ENCODE measurements at places on chromosomes 7 and 10.

GRCh38 chr7:117661328-117661727 lies 181.5 kb downstream of the CFTR start:
- no peak for DNase-seq

DNA sequence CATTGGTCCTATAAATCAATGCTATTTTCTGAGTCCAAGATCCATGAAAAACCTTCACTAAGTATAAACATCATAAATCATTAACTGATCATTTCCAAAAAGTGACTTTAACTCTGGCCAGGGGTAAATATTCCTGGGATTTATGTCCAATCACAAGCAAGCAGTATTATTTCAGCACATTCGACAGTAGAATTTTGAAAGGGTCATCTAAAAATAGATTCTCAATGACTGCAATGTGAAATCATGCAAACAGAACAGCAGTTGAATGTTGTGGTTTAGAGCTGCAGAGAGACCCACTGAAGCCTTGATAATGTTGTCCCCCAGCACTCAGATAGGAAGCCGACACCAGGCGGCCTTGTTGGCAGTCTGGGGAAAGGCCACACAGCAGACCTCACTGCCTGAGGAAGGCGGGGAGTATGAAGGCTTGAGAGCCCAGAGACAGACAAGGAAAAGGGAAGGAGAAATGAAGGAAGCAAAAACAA lies 38.1 kb downstream of the FAM107B start:
- DNase-seq = no peak

DNA sequence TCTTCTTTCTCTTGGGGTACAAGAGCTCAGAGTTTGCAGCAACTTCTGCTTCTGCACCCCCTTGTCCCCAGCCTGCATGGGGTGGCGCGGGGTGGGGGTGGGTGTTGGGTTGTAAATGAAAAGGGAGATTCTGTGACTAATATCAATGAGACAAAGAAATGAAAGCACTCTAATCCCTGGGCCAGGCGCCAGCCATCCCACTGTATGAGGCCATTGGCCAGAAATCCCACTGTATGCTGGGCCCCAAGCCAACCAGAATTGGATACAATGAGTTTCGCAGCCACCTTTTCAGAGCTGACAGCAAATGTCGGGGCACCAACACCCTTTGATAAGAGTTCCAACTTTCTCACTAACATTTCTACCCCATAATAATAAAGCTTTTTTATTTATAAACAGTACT lies 10.9 kb upstream of the PTN start:
- DNase-seq = no peak

GRCh38 chr7:88278881-88279280 lies 27.8 kb downstream of the STEAP4 start:
- DNase-seq = no peak

- DNase-seq = no peak
These were observed 15.9 kb upstream of the GPNMB start for GRCh38 chr7:23230641-23231101.

DNA sequence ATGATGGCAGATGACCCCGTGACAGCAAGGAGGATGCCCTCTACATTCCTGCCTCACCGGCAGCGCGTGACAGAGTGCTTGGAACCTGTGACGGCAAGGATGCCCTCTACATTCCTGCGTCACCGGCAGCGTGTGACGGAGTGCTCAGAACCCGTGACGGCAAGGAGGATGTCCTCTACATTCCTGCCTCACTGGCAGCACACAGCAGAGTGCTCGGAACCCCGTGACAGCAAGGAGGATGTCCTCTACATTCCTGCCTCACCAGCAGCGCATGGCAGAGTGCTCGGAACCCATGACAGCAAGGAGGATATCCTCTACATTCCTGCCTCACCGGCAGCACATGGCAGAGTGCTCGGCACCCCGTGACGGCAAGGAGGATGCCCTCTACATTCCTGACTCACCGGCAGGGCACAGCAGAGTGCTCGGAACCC lies 231.0 kb downstream of the DIP2C start:
- no peak for DNase-seq

GRCh38 chr7:151225948-151226510 lies 976 bp downstream of the ABCF2 start:
- DNase-seq = no peak
